ENCODE measurements at places on chromosomes 7 and 10. TPM values are rescaled to one million over a fixed set of nuclear protein-coding genes. Genes with fewer than 3 reads are reported as not detected.

The KCNH2 gene
- 97.3 TPM for total RNA-seq

The SRI gene
- total RNA-seq: 93.6 TPM

The ACBD7 gene
- not detected for total RNA-seq

The RASA4 gene
- 17.1 TPM for total RNA-seq

The ADIRF gene
- 54.6 TPM for total RNA-seq

The PNLIPRP3 gene
- not detected for total RNA-seq

The ITGA8 gene
- 1.7 TPM for total RNA-seq

The AP3M1 gene
- total RNA-seq: 28.0 TPM

The AKR1C4 gene
- total RNA-seq: not detected

The AKR1D1 gene
- total RNA-seq: not detected

The FGFR2 gene
- total RNA-seq: 0.70 TPM

The CALML5 gene
- total RNA-seq: not detected

The ZCWPW1 gene
- total RNA-seq: 4.4 TPM

The CALHM2 gene
- total RNA-seq: 15.2 TPM

All from Right ventricle myocardium inferior (tissue), 1 donor.